ENCODE measurements at places on chromosomes 16 and 17.
A peak's percentile ranks its signal among the peaks of the same experiment; 100 is the strongest.

DNA sequence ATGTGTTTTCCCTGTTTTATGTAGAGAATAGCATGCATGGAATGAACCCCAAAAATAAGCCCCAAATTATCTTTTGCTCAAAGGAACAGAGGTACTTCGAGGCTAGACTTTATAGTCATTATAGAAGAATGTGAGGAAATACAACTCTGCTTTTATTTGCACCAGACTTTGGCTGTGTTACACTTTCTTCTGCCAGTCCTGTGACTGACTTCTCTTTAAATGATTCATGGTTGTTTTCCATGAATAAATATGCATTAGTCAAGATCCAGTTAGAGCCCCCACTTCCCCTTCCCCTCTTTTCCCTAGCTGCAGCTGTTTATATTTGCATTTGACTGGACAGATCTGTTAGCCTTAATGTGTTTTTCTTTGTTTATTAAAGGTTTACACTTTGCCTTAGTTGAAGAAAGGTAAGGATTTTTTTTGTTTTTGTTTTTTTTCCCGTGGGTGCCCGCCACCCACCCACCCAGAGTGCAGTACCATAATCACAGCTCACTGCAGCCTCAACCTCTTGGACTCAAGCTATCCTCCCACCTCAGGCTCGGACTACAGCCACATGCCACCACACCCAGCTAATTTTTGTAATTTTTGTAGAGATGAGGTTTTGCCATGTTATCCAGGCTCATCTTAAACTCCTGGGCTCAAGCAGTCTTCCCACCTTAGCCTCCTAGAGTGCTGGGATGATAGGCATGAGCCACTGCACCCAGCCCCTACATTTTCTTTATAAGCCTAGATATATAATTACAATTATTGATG is 152.6 kb downstream of the CYB561 start:
- DNase-seq, result peak; percentile 71

- DNase-seq, result no peak
Observed at GRCh38 chr17:260031-260791, 78.8 kb upstream of the DOC2B start.

DNA sequence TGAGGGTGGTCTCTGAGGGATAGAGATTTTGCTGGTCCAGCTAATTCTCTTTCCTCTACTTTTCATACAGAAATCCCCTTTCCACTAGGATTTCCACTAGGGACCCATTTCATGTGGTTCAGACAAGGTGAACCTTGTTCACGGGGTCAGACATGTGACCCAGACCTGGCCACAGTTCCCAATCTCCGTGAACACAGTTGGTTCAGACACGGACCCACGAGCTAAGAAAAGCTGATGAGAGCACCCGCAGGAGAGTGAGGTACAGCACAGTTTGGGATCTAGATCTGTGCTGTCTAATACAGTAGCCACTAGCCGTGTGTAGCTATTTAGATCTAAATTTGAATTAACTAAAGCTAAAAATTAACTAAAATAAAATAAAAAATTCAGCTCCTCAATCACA is 88.1 kb downstream of the AXIN2 start:
- DNase-seq, result no peak

DNA sequence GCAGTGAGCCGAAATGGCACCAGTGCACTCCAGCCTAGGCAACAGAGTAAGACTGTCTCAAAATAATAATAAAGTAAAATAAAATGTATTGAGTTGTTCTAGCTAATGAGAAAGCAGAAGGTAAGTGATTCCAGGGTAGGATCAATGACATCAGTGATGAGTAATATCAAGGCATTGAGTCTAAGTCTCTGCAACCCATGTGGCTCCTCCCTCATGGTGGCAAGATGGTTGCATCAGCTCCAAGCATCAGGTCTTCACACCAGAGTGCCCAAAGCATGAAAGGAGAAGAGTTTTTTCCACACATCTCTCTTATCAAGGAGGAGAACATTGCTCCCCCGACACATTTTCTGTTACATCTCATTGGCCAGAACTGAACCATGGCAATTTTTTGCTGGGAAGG is 34.8 kb upstream of the GAS7 start:
- DNase-seq, result no peak

GRCh38 chr17:16987830-16988601 is 16.1 kb upstream of the TNFRSF13B start:
- DNase-seq, result peak; percentile 75

Measured in amniotic epithelial cell (primary cell).